Suppressor macrophage treated with lipopolysaccharide for 4 hours (primary cell): ENCODE measurements at places on chromosomes 1 and 21.

GRCh38 chr1:235648954-235649367 lies 623 bp downstream of the GNG4 start:
- DNase-seq, result peak; percentile 47

DNA sequence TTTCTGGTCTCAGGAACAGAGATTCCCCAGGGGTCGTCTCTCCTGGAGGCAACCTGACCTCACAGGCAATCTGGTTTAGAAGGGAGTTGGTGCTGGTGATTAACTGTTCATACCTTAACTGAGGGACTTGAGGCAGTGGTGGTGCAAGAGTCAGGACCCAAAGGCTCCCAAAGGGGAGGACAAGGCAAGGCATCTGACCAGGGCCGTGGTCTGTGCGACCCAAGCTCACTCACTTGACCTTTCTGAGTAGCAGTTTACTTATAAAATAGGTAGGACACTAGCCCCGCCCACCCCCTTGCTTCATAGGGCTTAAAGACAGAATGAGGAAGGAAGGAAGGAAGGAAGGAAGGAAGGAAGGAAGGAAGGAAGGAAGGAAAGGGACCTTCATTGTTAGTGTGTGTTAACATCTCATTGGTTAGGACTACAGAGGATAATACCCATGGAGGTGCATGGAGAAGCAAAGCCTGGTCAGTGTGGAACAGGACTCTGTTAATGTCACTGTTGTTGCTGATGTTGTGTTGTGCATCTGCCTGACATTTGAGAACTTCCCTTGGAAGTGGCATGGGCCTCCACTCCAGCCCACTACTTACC lies 4.6 kb upstream of the KCNA2 start:
- DNase-seq, result no peak

DNA sequence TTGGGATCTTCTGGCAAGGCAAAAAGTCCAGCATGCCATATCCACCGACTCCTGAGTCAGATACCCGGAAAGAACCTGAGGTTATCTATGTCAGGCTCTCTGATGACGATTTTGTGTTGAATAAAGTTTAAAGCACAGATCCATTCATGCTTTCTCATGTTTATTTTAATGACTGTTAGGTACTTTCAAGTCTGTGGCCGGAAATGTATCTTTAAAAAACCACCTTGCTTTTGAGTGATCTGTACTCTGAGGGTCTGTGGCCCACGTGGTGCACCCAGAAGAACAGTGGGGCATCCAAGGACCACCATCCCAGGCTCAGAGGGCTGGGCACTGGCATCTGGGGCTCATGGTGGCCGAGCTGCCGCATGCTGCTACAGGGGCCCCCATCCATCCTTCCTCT lies 30.1 kb upstream of the VASH2 start:
- no peak for DNase-seq

GRCh38 chr1:118185084-118185832 lies at the start of gene SPAG17:
Gene SPAG17 (minus strand): TSS chr1:118185228. CDS start chr1:118185157, 71 bp downstream.
- peak; percentile 3 for DNase-seq

DNA sequence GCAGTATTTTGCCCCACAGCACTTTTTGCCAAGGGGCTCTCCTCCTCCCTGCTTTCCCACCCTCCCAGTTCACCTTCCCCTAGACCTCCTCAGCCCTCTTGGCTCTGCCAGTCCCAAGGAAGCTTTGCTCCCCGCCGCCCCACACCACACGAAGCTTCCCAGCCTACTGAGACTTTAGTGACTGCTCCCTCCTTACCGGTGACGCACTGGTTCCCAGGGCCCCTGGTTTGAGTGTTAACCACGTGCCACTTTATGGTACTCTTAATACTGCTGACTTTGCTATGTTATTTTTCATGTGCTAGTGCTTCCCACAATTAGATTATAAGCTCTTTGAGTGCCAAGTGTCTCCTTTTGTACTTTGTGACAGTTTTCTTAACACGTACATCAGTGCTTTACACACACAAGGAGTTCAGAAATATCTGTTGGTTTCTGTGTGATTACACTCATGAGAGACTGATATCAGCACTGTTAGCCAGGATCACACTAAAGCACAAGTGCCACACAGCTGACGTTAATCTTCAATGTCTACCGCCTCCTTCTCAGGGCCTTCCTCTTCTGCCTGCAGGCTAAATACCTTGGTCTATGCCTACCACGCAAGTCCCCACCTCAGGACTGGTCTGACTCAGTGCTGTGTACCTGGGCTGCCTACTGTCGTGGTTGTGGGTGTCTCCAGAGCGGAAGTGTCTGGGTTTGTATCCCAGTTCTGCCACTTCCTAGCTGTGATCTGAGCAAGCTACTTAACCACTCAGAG lies 61.0 kb downstream of the DNTTIP2 start:
- no peak for DNase-seq

- no peak for DNase-seq
These were observed 23.4 kb downstream of the TEX35 start for GRCh38 chr1:178536329-178536728.

- DNase-seq, result peak; percentile 70
These were observed 45.3 kb upstream of the ARHGEF10L start for GRCh38 chr1:17494114-17494729.

- DNase-seq, result no peak
These were observed 86.5 kb downstream of the LACTBL1 start for GRCh38 chr1:22886211-22886610.

GRCh38 chr1:154735061-154735803 lies 127.2 kb upstream of the ADAR start:
- DNase-seq, result no peak

DNA sequence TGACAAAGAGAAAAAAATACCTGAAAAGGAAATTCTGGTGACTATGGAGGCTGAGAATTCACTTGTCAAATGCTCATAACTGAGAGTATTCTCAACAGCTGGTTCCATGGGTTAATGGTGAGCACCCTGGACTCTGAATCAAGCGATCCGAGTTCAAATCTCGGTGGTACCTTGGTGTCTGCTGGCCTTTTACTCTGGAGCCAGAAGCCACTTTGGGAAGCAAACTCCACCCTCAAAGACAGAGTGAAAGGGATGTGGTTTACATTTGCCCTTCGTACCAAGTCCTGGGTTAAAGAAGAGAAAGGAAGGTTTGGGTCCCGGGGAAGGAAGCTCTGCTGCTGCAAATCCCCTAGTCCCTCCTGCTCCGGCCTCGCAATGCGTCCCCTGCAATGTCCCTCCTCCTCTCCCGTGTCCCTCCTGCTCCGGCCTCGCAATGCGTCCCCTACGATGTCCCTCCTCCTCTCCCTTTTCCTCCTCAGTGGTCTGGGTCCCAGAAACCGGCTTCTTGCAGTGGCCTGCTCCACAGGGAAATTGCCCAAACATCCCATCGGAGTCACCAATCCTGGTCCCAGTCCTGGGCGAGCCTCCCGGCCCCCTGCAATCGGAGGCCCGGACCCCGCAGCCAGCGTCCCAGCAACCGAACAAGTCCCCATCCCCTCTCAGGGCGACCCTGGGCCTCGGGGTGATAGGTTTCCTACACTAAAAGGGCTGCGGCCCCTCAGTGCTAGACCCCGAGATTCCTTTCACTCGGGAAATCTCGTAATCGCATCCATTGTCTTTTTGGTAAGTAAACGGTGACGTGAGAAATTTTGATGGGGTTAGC lies 129.4 kb downstream of the PPIAL4G start:
- peak; percentile 39 for DNase-seq

- DNase-seq, result no peak
These were observed 1299.0 kb upstream of the B3GALT2 start for GRCh38 chr1:194485432-194485831.

DNA sequence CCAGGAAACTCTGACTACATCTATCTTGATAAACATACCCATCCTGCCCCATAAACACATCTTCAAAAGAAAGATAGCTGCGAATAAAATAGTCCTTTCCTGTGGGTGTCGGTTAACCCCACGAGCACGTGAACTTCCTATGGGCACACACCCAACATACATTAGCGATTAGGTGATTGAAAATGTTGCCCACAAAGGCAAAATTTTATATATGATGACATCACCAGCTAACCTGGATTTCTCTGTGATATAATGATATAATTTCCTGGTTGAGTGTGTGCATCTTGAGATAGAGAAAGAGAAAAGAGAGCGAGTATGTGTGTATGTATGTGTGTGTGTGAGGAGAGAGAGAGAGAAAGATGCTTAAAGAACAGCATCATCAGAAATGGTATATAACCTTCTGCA lies 296.1 kb downstream of the PTPRC start:
- DNase-seq, result peak; percentile 47

- peak; percentile 25 for DNase-seq
These were observed 55.8 kb upstream of the LDLRAP1 start for GRCh38 chr1:25487628-25488027.

DNA sequence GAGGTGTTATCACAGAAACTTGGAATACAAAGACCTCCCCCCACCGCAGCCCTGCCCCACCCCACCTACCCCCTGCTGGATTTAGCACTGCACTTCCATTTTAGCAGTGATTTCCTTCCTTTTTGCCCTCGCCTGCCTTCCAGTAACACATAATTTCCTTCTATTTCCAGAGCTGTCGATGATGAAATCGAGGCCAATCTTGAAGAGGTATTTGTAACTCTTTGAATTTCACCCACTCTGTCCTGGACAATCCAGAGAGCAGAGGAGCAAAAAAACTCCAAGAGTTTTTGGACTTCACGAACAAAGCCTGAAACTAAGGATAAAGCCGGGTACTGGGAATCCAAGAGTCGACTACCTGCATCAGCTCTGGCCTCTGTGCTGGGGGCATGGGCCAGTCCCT lies 49.1 kb downstream of the CAPN2 start:
- no peak for DNase-seq

DNA sequence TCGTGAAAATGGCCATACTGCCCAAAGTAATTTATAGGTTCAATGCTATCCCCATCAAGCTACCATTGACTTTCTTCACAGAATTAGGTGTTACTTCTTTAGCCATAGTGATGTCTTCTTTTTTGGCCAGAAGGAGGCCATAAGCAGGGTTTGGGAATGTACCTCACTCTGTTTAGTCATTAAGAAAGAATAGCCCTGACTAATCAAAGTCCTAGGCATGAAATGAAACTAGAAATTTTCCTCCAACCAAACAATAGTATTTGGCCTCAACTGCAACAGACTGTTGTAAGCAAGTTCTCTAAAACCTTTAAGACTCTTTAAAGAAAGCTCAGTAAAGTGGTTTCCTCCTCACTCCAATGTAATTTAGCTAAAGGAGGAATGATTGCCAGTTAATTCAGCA lies 163.9 kb downstream of the AKT3 start:
- DNase-seq, result peak; percentile 67

DNA sequence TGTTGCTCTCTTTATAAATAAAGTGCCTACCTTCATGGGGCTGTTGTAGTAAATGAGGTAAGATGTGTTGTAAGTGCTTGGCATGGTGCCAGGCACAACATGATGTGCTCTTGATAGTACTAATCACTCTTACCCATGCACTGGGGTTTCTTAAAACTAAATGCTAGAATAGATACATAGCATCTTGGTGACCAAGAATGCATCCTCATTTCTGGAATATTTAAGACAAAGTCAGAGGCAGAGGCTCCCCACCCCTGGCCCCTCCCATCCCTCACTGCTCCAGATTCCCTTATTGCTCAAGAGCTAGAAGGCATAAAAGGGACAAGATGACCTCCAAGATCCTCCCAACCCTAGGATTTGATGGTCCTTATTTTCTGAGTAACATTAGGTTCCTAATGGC lies 61.3 kb downstream of the GLUL start:
- DNase-seq, result no peak

DNA sequence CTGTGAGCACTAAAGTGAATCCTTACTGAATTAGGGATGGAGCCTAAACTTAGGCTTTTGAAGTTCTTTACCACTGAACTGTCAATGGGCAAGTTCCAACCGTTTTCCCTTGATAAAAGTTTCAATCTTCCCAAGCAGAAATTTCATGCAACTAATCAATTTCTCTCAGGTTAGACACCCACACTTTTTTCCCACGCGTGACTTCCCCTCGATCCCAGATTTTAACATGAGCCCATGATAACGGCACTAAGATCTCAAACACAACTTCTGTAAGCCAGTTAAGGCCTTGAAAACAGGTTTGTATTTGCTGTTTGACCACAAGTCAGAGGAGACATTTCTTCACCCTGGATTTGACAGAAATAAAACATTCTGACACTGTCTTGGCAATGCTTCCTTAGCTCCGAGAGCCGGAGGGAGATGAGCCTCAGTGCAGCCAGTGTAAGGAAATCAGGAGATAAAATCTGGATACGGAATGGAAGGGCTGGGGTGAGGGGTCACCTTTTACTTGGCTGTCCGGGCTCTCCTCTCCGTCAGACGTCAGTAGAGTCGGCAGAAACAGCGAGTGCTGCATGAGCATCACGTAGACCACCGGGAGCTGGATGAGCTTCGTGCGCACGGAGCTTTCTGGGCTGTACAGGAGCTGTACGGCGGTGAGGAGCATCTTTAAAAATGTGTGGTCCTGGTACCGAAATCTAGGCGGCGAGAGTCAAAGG lies 39.7 kb downstream of the MRAP start:
- DNase-seq, result no peak

- no peak for DNase-seq
These were observed 745.1 kb downstream of the LTN1 start for GRCh38 chr21:28247454-28248020.

- peak; percentile 57 for DNase-seq
These were observed 10.0 kb upstream of the ARHGAP29 start for GRCh38 chr1:94247138-94248094.

DNA sequence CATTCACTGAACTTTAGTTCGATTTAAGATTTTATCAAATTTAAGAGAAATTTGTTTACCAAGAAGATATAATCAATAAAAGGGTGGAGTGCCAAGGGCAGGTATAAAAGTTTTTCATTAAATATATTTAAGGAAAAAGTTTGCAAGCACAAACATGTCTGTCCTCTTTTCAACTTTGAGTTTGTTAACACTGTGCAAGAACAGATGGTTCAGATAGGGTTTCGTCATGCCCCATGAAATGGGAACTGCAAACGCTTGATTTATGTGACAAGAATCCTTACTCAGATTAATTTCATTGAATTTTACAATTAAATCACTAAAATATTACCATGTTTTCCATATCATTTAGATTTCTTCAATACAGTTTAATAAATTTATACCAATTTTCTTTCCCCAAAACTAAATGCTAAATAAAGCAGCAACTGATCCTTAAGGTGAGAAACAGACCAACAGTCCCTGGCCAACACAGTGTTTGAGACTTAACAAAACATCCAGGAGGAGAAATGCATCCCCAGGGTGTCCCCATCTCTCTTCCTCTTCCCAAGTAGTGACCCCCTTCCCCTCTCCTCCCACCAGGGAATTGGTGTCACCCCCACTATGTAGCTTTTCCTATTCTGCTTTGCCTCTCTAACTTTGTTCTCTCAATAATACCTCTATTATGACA lies 292.9 kb downstream of the LTN1 start:
- DNase-seq, result no peak

GRCh38 chr1:23343221-23344110 lies 618 bp downstream of the HNRNPR start:
- DNase-seq, result peak; percentile 75

DNA sequence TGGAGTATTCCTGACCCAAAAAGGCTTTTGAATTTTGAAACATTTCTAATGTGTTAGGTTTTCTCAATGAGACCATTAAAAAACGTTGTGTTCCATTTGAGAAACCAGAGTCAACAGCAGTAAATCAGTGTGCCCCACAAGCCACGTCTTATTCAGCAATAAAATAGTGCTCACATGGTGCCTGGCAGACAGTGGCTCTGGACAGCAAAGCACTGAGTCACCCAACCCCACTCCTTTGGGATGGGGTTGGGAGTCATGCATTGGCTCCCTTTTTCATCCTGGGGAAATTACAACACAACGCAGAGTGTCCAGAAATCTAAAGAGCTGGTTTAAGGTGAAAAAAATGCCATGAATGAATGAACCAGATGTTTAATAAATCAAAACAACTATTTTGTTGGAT lies 46.5 kb downstream of the KCNJ15 start:
- DNase-seq, result peak; percentile 43

- DNase-seq, result peak; percentile 98
These were observed at the start of gene TRIM45 for GRCh38 chr1:117121589-117122329. Gene TRIM45 (minus strand): TSS chr1:117121749. CDS start chr1:117121201, 548 bp downstream.
